Erythroblast (primary cell): ENCODE measurements at places on chromosomes 3 and 15.
A peak's percentile ranks its signal among the peaks of the same experiment; 100 is the strongest.

DNA sequence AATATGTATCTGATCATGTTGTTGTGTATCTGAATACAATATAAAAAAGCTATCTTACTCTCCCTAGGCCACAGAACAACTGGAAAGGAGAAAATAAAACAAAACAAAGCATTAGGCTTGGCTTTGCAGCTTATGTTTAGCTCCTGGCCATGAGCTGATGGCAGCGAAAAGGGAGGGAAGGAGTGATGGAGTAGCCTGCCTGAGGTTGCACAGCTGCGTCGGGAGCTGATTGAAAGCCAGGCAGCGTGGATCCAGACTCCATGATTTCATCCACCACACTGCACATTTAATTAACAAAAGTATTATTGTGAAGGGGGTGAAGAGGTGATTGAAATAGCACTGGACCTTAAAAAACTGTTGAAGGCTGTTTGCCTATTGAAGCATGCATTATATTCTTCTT lies 212.2 kb downstream of the GABRG3 start:
- DNase-seq = no peak

- no peak for DNase-seq
Observed at GRCh38 chr15:66229790-66230465, 23.6 kb downstream of the MEGF11 start.

DNA sequence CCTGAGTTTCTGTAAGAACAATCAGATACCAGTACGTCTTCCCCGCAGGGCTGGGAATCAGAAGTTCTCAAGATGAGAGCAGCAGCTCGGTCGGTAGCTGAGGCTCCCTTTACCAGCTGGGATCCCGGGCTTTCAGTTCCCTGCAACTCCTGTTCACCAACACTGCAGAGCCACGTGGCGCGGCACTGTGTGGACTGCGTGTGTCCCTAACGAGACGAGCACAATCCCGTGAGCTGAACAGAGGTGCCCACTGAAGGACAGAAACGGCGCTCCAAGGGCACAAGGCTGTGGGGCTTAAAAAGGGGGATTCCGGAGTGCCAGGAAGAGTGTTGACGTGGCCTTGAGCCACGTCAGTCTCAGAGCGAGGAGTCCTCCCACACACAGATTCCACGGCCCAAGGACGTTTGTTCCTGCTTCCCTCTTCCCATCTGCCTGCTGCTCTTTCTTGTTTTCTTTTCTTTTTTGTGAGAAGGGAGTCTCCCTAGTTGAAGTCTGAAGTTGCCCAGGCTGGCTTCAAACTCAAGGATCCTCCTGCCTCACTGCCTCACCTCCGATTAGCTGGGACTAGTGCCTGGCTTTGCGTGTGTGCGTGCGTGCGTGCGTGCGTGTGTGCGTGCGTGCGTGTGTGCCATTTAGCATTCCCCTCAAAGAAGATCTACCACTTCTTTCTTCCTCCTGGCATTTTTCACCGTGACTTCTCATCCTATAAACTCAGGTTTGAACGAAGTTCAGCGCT lies 37.1 kb upstream of the RPL35A start:
- DNase-seq = no peak

DNA sequence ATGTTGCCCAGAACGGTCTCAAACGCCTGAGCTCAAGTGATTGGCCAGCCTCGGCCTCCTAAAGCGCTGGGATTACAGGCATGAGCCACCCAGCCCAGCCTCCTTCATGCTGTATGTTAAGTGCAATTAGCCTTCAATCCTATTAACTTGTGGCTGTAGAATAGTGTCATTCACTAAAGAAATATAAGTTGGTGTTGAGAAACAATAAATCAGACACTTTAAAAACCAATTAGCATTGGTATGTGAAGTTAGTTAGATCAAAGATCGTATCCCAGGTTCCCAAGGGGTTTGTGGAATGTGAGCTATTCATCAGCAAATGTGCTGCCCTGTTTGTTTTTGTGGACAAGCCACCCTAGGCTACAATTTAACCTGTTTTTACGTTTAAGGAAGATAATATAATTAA lies 11.0 kb upstream of the PIK3CB start:
- no peak for DNase-seq

- no peak for DNase-seq
Observed at GRCh38 chr3:106326941-106327695, 458.3 kb upstream of the CBLB start.

GRCh38 chr3:196793246-196793645 lies 53.6 kb downstream of the PAK2 start:
- DNase-seq = no peak

DNA sequence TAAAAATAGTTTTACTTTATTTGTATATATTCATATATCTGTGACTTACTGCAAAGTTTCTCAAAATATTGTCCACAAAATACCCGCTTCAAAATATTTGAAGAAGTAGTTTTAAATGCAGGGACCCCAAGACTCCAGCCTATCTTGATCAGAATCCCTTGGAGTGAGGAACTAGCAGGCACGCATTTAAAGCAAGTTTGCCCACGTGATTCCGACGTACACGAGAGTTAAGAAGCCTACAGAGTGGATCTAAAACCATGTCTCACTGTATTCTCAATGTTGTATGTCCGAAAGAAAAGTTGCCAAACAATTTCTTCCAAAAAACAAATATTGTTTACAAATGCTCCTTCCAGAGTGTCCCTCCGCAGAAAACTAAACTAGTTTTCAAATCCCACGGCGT lies 1.7 kb downstream of the GABRB3 start:
- DNase-seq = no peak

GRCh38 chr3:35296533-35296932 lies 342.8 kb upstream of the ARPP21 start:
- no peak for DNase-seq

DNA sequence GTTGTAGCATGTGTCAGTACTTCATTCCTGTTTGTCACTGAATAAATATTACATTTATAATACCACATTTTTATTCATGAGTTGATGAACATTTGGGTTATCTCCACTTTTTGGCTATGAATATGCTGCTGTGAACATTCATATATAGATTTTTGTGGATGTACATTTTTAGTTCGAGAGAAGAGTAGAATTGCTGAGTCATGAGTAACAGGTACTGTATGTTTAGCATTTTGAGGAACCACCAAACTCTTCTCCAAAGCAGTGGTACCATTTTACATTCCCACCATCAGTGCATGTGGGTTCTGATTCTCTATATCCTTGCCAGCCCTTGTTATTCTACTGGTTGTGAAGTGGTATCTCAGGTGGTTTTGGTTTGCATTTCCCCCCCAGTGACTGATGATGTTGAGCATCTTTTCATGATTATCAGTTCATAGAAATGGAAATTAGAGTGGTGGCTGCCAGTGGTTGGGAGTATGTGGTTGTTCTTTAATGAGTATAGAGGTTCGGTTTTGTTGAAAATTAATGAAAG lies 59.6 kb downstream of the CCDC66 start:
- no peak for DNase-seq

DNA sequence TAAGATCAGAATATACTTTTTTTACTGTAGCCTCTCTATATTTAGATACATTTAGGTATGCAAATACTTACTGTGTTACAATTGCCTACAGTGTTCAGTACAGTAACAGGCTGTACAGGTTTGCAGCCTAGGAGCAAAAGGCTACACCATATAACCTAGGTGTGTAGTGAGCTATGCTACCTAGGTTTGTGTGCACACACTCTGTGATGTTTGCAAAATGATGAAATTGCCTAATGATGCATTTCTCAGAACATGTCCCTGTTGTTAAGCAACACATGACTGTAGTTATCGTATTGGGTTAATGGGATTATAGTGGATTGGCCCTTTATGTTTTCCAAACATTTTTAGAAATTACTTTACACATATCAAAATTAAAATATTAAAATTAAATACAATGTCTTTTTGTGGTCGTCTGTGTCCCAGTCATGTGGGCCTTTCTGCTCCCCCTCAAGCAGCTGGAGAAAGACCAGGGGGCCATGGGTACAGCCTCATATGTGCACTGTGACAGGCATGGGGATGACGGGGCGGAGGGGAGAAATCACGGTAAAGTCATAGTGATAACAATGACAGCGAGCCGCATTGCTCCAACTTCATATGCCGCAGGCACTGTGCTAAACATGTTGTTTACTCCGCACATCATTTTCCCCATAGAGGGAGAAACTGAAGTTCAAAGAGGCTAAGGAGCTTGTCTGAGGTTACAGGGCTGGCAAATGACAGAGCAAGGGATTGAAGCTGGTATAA lies 27.4 kb upstream of the PLA2G4E start:
- no peak for DNase-seq

DNA sequence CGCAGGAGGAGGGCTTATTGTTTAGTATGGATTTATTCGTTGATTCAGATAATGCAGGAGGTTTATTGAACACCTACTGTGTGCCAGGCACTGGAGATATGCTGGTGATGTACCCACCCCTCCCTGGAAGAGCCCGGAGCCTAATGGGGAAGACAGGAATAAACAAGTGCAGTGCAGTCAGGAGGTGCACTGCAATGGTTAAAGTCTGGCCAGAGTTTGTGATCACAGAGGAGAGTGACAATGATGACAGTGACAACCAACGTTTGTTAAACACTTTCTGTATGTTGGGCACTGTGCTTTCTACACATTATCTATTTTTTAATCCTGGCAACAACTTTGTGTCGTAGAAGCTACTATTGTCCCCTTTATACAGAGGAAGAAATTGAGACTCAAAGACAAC lies 70.4 kb downstream of the THSD4 start:
- no peak for DNase-seq

DNA sequence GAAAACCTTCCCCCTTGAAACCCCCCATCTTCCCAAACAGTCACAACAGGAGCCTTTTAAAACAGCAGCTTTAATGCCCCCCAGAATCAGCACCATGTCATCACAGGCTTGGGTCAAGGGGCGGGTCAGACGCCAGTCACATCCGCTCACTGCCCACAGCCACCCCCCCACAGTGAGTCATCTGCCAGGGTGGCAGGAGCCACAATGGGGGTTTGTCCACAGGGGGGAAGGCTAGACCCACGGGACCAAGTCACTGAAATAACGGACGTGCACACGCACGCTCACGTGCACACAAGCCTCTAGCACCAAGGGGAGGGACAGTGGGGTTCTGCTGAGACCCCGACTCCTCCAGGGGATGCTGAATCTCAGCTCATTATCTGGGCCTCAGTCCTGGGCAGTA lies 441 bp upstream of the UCN2 start:
- peak; percentile 14 for DNase-seq

- DNase-seq = no peak
Observed at GRCh38 chr3:28050885-28051284, 190.5 kb upstream of the CMC1 start.
